ENCODE measurements at places on chromosomes 7 and 10.

DNA sequence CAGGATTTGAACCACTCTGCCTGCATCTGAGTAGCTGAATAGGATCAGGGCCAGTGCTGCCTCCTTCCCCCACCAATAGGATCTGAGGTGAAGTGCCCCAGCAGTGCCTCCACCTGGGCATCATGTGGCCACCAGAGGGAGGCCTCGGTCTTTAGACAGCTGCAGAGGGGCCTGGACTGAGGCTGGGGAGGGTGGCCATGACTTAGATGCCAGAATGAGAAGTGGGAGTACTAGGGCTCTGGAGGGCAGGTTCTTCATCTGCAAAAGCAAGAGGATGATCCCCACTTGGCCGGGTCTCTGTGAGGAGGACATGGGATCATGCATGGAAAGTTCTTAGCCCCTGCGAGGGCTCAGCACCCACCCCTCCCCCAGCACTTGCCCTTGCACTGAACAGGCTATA is 56.9 kb downstream of the NEUROG3 start:
- no peak for DNase-seq

DNA sequence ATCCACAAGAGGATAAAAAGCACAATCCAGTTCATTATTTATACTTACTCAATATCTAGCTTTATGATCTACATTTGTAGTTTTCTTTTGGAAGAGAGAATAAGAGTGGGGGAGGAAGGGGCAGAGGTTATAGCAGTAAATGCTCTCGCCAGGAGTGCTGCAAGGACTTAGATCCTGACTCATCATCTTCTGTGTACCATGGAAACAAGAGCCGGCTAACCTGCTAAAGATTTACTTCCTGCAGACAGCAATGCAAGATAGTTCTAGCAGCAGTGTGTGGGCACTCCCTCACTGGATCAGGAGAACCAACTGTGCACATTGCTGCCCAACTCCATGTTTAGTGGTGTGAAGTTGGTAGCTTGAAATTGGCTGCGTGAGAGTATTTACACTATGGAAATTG is 47.7 kb upstream of the TRIL start:
- no peak for DNase-seq

- no peak for DNase-seq
These were observed 70.8 kb upstream of the CDCA7L start for GRCh38 chr7:22016507-22016906.

DNA sequence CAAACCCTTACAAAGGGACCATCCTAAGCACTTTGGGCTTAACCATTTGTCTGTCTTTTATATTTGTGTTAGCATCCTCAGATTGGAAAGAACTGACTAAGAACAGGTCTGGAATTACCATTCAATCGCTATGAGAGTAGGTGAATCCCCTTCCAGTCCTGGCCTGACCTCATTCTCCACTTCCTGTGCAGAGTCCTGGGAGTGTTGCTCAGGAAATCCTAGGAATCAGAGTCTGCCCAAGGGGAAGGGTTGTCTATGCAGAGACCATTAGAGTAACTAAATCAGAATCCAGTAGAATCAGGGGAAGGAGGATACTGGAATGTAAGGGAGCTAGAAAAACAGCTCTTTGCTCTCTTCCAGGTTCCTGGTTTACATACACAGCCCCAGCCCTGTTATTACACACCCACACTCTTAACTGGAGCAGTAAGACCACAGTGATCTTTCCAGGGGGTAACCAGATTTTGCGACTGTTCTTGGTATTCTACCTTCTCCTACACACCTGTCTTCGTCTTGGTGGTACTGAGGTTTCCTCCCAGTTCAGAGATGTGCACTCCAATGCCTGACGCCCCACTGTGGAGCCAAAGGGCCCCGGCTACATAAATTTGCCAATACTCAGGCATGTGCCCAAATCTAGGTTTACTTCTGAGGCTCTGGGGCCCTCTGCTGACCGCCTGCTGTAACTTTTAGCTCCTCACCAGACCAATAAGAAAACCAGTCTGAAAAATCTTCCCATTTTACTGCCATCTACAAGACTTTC is 103.7 kb downstream of the RNF216 start:
- DNase-seq: no peak

- no peak for DNase-seq
These were observed 1.8 kb downstream of the SNX8 start for GRCh38 chr7:2312267-2312929.

DNA sequence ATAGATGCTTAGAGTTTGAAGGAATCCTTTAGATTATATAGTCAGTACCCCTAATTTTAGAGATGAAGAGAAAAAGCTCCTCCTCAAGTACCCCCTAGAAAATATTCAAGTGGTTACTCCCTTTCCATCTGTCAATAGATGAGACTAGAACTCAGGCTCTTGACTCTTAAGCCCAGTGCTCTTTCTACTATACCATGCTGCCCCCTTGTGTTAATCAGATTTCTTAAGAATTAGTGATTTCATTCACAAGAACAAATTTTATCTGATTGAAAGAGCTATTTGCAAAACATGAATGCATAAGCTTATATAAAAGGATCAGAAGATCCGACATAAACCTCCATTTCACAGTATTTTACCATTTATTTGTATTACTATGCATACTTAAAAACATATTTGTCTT is 179.3 kb downstream of the TFEC start:
- no peak for DNase-seq

- DNase-seq: peak; percentile 67
These were observed 41.4 kb upstream of the MAP3K8 start for GRCh38 chr10:30392564-30392990.

- no peak for DNase-seq
These were observed 173.1 kb upstream of the FERD3L start for GRCh38 chr7:19318287-19318686.

- no peak for DNase-seq
These were observed 126.5 kb downstream of the GFRA1 start for GRCh38 chr10:116146372-116147140.

DNA sequence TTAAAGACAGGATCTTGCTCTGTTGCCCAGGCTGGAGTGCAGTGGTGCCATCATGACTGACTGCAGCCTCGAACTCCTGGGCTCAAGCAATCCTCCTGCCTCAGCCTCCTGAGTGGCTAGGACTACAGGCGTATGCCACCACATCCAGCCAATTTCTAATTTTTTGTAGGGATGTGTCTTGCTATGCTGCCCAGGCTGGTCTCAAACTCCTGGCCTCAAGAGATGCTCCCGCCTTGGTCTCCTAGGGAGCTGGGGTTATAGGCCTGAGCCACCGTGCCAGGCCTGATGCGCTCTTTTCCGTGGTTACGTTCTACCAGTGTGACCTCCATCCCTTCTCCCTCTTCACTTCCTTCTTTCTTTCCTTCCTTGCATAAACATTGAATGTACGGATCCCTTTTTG is 34.2 kb upstream of the IL15RA start:
- no peak for DNase-seq

- no peak for DNase-seq
These were observed 3.4 kb downstream of the BNIP3 start for GRCh38 chr10:131978366-131978765.

DNA sequence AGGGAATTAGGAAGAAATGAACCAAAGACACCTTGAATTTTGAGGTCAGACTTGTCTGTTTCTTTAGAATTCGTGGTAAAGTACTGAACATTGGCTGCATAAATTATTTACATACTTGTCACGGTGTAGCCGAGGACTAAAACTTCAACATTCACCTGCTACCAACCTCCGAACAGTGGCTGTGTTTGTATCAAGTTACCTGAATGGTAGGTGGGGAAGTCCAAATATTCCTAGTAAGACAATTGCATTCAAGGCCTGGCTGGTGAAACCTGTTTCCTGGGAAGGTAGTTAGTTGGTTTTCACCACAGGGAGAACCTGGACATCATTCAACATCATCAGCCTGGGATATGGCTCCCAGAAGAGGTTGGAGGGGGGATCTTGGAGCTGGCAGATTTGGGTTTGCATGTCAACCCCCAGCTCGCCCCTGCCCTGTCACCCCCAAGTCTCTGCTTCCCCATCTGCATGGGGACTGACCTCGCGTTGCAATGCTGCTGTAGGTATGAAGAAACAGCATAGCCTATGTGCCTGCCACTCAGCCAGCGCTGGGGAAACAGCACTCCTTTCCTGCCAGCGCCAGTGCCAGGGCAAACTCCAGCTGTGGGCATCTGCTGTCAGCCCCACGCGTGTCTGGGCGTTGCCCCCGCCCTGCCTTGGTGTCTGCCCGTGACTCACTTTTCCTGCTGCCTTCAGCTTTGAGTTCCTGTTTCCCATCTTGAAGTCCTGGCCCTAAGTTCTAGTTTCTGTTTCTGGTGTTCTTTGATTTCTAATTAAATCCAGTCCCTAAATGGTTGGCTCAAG is 12.7 kb upstream of the LARP4B start:
- peak; percentile 36 for DNase-seq

DNA sequence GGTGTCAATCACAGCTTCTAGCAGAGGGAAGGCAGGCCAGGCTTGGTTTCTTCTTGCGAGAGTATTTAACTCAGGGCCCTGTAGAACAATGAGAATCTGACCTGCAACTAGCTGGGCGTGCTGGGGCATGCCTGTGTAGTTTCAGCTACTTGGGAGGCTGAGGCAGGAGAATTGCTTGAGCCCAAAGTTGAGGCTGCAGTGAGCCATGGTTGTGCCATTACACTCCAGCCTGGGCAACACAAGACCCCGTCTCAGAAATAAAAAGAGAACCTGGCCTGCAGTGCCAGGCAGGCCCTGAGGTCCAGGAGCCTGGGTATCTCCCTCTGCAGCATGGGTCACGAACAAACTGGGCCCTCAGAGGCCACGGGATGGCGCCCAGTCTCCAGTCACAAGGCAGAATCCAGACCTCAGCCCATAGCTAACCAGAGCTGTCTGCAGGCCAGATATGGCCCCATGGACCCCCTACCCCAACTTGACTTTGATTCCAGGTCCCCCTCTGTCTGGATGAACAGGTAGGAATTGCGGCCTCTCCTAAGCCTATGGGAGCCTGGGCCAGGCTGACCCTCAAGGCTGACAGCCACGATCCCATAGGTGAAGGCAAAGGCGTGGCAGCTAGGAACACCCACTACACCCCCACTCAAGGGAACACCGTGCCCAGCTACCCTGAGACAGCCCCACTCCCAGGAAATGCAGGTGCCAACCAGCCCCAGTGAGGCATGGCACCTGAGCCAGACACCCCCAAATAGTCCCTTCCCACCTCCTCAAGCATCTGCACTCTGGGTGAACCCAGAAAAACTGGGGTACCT is 102.7 kb upstream of the TNRC18 start:
- DNase-seq: no peak

GRCh38 chr7:100801833-100802568 is 25.3 kb downstream of the EPHB4 start:
- no peak for DNase-seq

GRCh38 chr7:31100445-31100844 is 48.3 kb downstream of the ADCYAP1R1 start:
- DNase-seq: no peak

DNA sequence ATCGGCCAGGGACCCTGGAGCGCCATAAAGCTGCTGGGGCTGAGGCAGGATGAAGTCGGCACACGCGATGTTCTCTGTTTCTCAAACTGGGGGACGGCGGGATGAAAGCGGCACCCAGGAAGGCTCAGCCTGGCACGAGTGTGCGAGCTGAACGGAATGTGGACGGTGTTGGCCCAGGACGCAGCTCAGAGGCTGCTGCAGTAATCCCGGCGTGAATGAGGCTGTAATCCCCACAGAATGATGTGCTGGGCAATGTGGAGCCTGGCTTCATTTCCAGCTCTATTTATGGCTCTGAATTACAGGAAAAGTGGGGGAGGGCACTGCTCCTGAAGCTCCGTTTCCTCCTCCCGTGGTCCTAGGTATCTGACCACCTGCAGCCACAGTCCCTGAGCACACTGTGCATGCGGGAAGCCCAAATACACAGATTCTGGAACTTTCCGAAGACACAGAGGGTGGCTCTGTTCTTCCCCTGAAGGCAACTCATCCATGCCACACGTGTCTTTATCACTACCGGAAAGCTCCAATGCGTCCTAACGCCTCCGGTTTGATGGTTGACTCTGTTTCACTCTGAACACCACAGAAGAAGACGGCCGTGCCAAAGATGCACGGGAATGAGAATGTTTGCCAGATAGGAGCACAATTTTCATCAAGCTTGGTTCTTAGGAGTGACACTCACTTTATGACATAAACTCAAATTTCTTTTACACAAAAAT is 37.6 kb downstream of the KLF6 start:
- no peak for DNase-seq

- no peak for DNase-seq
These were observed 56.7 kb downstream of the COL17A1 start for GRCh38 chr10:104028823-104029520.

GRCh38 chr7:140126435-140127034 is 50.2 kb downstream of the KDM7A start:
- no peak for DNase-seq

GRCh38 chr10:114623661-114624294 is 34.3 kb downstream of the ABLIM1 start:
- DNase-seq: no peak

DNA sequence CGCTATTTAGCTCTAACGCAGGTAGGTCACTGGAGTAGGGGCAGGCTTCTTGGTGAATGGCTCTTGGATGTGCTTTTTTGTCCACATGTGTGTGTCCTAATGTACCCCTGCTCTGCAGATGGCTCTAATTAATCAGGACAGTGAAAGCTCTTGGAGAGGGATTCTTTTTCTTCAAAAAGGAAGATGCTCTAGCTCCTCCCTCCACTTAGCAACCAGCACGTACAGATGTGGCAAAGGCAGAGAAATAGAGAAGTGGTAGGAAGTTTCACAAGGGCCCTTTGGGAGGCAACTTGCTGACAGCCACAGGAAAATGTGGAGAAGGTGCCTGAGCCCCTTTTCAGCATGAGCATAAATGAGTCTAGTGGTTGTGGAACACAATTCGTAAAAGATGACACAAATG is 221.7 kb downstream of the PLXNA4 start:
- no peak for DNase-seq

DNA sequence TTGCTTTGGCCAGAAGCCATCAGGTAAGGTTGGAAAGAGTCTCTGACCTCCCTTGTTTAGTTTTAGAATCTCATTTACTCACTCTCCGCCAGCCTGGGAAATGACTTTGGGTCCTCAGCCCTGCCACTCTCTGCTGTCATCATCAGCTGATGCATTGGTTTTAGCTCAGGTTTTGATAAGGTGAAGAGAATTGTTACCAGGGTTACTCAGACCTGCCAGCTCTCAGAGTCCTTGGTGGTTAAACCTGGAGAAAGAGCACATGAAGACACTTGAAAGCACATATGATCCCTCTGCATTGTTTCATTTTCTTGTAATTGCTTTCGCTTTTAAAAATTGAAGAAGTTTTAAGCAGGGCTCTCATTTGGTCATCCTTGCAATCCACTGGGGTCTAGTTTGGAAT is 4.0 kb upstream of the CROT start:
- peak; percentile 14 for DNase-seq

- no peak for DNase-seq
These were observed 26.8 kb downstream of the COBL start for GRCh38 chr7:51289623-51290303.

- DNase-seq: no peak
These were observed 317.4 kb downstream of the PTPRN2 start for GRCh38 chr7:158270106-158270775.

- DNase-seq: no peak
These were observed 3.5 kb upstream of the NAMPT start for GRCh38 chr7:106288263-106288662.

- no peak for DNase-seq
These were observed 92.5 kb upstream of the VIPR2 start for GRCh38 chr7:159237022-159237653.

- DNase-seq: no peak
These were observed 72.9 kb downstream of the PLXNA4 start for GRCh38 chr7:132503415-132503814.

All from T-helper 1 cell (primary cell).